ENCODE measurements at places on chromosomes 16 and 17.

DNA sequence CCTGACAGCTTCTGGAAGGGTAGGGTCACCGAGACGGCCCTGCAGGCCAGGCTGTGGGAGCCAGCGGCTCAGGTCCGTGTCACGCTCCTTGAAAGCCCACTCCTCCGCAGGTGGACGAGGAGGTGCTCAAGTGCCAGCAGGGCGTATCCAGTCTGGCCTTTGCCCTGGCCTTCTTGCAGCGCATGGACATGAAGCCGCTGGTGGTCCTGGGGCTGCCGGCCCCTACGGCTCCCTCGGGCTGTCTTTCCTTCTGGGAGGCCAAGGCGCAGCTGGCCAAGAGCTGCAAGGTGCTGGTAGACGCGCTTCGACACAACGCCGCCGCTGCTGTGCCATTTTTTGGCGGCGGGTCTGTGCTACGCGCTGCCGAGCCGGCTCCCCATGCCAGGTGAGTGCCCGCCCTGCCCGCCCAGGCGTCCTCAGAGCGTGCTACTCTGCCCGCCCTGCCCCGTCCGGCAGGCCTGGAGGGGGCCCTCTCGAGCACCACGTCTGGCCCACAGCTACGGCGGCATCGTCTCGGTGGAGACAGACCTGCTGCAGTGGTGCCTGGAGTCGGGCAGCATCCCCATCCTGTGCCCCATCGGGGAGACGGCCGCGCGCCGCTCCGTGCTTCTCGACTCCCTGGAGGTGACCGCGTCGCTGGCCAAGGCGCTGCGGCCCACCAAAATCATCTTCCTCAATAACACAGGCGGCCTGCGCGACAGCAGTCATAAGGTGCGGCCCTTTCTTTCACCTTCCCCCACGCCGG, 1.3 kb downstream of the NAGS start:
- no peak for DNase-seq

GRCh38 chr17:9232591-9233270, 211.4 kb downstream of the NTN1 start:
- no peak for DNase-seq

DNA sequence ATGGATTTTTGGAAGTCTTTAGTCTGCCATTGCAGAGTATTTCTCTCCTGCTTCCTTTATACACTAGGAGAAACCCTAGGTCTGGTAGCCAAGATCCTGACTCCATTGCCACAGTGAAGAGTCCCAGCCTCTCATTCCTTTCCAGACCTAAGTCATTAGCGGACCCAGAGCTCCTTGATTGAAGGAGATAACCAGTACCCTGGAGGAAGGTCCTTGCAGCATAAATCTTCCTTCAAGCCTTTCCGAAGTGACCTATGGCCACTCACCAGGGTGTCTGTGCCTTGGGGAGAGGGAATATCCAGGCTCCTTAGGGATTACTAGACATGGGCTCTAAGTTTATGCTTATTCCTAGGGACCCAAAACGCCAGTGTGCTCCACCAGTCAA, 35.8 kb downstream of the BCL7C start:
- DNase-seq = no peak

- DNase-seq = no peak
Observed at GRCh38 chr16:31202414-31203375, at the start of gene PYCARD. PYCARD (minus strand) TSS chr16:31202760; CDS start chr16:31202690, 70 bp downstream.

- no peak for DNase-seq
Observed at GRCh38 chr17:59368218-59368857, 36.9 kb downstream of the YPEL2 start.

All from substantia nigra (tissue), 51 donors.